Thyroid gland (tissue), 4 donors: ENCODE measurements at places on chromosomes 5 and 9.

DNA sequence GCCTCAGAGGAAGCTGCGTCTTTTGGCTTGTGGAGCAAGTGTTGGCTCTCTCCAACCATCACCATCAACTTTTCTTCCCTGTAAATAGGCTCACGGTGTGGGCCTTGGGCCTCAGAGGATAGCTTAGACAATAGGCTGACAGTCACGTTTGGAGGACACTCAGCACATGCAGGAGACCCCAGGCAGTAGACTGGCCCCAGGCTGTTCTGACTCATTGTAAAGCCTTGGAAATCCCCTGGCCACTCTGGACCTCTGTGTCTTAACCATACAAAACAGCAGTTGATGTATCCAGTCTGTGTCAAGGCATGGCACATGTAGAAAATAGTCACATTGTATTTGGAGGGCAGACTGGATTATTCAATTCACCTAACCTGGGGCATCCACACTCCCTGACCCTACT lies 18.6 kb downstream of the CD74 start:
- DNase-seq = no peak

DNA sequence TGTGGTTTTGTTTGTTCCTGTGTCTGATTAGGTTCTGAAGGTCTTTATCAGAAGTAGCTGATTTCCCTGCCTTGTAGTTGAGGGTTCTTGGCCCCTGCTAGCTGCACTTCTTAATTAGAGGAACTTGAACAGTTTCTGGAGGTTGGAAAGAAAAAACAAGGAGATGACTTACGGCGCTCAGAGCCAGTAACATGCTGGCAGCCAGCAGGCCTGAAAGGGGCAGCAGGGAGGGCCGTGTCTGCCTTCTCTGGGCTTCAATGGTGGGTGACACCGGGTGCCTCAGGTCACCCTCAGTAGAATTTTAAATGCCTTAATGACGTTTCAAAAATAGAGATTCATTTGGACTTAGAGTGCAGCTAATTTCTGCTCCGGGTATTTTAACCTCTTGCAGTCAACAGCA lies 15.8 kb downstream of the UBE2QL1 start:
- DNase-seq = no peak

DNA sequence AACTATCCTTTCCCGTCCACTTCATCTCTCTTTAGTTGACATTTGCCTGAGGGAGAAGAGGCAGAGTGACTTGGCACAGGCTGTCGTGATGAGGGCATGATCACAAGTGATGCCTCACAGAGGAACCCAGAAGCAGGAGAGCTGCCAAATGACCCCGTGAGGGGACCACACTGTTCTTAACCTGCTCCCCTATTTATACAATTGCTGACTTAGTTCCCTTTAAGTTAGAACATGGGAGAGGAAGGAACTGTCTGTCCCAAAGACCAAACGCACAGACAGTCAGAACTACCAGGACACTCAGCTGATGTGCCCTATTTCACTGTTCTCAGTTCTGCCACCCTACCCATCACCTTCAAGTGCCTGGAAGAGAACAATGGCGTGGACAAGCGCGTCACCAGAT lies 73.7 kb downstream of the SLC1A3 start:
- peak; percentile 13 for DNase-seq

GRCh38 chr9:110446171-110446570 lies 108.5 kb upstream of the TXNDC8 start:
- no peak for DNase-seq

GRCh38 chr5:74767579-74767913 lies 497 bp downstream of the NSA2 start:
- DNase-seq = no peak

DNA sequence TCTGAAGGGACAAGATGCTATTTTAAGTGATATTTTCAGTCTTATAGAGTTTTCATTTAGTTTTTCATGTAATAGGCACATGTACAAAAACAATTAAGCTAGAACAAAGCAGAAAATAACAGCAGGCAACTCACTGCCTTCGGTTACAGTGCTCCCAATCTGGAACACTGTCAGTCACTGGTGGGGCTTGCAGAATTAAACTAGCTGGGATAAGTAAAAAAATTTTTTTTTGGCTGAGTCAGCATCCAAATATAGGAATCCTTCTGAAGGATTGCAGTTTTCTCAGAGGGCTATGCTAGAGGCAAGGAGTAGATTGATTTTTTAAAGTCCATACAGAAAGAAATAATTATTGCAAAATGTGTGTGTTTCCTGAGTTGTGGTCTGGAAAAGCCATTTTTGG lies 250.2 kb upstream of the RFX3 start:
- no peak for DNase-seq

DNA sequence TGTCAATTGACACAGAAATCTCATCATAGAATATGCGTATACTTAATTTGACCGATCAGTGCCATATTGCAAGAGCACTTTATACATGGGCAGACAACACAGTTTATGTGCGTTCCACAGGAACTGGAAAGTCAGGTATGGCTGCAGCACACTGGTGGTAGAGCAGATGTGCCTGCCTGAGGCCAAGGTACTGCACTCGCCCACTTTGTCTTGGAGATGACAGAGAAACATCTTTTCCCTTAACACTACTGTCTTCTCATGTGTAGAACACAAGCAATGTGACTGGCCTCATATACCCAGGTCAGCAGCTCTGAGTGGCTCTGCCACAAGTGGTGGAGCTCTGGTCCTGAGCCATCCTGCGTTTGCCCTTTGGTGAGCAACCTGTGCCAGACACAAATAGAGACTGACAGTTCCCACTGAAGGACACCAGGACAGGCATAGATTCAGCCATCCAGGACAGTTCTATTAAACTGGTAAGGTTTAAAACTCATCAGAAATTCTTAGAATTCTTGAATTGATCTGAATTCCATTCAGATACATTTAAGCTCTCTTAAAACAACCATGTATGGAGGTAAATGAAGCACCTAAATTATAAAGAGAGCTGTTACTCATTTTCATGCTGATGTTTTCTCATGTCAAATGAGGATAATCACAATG lies 21.0 kb upstream of the PPP2CA start:
- DNase-seq = no peak
